Thymus (tissue), 14 donors: ENCODE measurements at places on chromosomes 3 and 15. TPM values are rescaled to one million over a fixed set of nuclear protein-coding genes. Genes with fewer than 3 reads are reported as not detected.

DNA sequence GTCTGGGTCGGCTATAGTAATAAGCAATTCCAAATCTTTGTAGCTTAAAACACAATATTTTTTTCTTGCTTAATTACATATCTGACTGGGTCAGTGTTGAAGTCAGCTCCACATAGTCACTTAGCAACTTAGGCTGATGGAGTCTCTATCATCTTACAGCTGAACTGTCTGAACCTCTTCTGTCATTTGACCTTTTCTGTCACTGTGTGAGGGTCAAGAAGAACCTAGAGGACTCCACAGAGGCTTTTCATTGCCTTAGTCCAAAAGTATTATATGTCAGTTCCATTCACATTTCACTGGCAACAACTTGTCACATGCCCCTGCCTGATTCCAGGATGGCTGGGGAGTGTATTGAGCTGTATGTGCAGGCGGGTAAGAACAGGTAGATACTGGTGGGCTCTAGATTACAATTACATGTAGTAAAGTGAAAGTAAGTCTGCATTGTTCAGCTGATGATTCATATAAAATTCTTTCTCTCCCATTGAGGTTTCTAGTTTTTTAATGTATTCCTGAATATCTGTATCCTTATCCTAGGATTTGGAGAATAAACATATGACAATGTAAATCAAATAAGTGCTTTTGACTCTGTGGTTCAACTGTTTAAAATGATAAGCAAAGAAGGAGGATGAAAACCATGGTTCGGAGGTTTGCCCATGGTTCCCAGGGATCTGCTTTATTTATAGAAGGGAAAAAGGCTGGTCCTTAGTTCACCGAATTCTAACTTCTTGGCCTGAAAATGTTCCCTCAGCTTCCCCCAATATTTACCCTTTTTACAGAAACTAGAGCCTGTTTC is 5.8 kb upstream of the ARPP21 start:
- no peak overlapping the region for H3K4me3 ChIP-seq
- no peak for DNase-seq
- H3K4me1 ChIP-seq = peaks cover 20% of the 10 kb centered on the region
- H3K27me3 ChIP-seq = no peaks in the 10 kb centered on the region
- H3K36me3 ChIP-seq = no peaks in the 10 kb centered on the region

DNA sequence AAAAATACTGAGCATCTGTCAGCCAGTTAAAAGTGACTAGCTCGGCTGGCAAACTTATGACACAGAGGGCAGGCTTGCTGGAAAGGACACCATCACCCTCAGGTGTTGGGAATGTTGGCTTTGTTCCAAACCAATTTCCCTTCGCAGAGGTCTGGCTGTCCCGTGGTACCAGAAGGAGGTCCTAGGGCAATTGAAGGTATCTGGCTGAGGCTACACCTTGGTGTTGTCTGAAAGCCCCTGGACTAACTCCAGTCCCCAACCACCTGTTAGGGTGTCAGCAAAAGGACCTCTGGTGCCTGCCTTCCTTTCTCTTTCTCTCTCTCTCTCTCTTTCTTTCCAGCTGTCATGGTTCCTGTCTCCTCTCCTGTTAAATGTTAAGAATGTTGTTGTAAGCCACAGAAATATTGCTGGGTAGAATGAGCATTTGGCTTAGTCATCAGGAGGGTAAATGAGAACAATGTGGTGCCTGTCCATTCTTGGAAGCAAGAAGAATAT is 12.5 kb downstream of the PRR20G start:
- DNase-seq = no peak
- H3K4me3 ChIP-seq = no peak overlapping the region
- H3K27ac ChIP-seq = no peak overlapping the region
- H3K36me3 ChIP-seq = no peaks in the 10 kb centered on the region
- no peaks in the 10 kb centered on the region for H3K27me3 ChIP-seq

GRCh38 chr3:194307849-194308248 is 43.3 kb downstream of the CPN2 start:
- H3K27ac ChIP-seq = no peak overlapping the region
- peaks cover 27% of the 10 kb centered on the region for H3K4me1 ChIP-seq
- DNase-seq = no peak
- H3K36me3 ChIP-seq = no peaks in the 10 kb centered on the region
- no peak overlapping the region for H3K4me3 ChIP-seq

GRCh38 chr3:180808823-180809575 is 103.5 kb upstream of the FXR1 start:
- H3K4me1 ChIP-seq = no peaks in the 10 kb centered on the region
- H3K36me3 ChIP-seq = no peaks in the 10 kb centered on the region

DNA sequence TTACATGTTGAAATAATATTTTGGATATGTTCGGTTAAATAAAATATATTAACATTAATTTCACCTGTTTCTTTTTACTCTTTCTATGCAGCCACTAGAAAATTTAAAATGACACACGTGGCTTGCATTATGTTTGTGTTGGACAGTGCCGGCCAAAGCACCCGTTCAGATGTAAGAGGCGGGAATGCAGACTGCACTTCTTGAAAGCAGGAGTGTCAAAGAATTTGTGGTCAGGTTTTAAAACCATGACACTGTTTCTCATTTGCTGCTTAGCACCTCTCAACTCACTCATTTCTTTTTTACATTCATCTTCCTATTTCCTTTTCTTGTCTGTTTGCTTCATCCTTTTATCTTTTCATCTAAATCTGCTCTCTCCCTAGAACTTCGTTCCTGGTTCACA is 35.3 kb upstream of the MINAR1 start:
- H3K27me3 ChIP-seq = no peaks in the 10 kb centered on the region
- DNase-seq = no peak

DNA sequence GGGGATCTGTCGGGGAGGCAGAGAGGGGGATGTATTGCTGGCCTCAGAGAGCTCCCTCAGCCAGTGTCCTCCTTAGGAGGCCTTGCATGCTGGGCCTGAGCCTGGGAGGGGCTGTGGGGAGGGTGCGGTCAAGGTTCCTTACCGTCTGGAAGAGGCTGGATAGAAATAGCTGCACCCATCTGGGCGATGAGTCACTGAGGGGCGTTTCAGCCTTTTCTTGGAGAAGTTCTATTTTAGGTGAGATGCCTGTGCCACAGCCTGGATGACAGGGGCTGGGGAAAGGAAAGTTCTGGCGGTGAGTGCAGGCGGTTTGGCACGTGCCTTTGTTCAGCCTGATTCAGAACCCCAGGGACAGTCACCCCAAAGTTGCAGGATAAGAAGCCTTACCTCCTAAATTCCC is 35.7 kb upstream of the APEH start:
- no peaks in the 10 kb centered on the region for H3K4me1 ChIP-seq
- H3K4me3 ChIP-seq = no peak overlapping the region
- no peak for DNase-seq
- no peaks in the 10 kb centered on the region for H3K27me3 ChIP-seq

GRCh38 chr3:2714834-2715233 is 395.3 kb downstream of the IL5RA start:
- no peaks in the 10 kb centered on the region for H3K27me3 ChIP-seq
- no peak for DNase-seq
- no peaks in the 10 kb centered on the region for H3K36me3 ChIP-seq
- no peaks in the 10 kb centered on the region for H3K4me1 ChIP-seq

DNA sequence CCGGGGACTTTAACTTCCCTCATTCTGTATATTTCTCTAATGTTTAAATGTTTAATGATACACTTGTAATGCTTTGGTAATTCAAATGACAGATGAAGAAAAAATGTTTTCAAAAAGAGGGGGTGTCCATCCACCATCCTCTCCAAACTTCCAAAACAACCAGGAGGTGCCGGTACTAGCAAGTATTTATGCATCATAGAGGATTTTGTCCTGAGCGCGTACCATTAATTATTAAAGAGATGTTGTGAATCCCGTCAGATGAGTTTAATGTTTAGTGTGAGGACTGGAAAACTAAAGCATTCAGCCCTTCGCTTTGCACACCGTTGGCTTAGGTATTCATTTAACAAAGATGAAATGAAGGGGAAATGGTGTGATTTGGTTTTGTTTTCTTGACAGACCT is 1.3 kb downstream of the SLC28A1 start:
- H3K4me3 ChIP-seq = no peak overlapping the region
- H3K27me3 ChIP-seq = no peaks in the 10 kb centered on the region
- H3K27ac ChIP-seq = no peak overlapping the region
- H3K4me1 ChIP-seq = no peaks in the 10 kb centered on the region
- DNase-seq = no peak

DNA sequence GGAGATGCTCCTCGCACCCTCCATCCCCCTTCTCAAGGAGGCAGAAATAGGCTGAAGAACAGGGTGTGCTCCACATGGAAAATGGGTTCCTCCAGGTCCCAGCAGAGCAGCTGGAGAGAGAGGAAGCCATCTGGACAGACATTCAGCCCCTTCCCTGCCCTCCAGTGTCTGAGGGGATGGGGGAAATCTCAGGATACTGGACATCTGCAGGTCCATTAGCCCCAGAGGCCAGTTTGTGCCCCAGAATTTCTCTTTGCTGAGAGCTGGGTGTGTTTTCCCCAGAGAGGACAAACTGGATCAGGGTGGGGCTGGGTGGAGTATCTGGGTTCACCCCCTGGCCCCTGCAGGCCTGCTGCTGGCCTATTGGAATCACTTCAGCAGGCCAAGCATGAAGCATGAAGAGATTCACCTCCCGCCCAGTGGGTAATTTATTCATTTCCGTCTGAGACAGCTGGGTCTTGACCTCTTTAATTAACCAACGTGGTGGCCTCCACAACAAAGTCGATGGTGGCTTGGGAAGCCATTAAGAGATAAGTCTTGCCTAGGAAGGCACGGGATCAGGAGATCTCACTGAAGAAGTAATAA is 4.6 kb downstream of the FAM3D start:
- H3K4me1 ChIP-seq = no peaks in the 10 kb centered on the region
- no peak overlapping the region for H3K4me3 ChIP-seq
- DNase-seq = no peak
- H3K27me3 ChIP-seq = no peaks in the 10 kb centered on the region
- no peaks in the 10 kb centered on the region for H3K36me3 ChIP-seq

- no peaks in the 10 kb centered on the region for H3K4me1 ChIP-seq
- peaks cover 3% of the 10 kb centered on the region for H3K36me3 ChIP-seq
- DNase-seq = no peak
These were observed 37.5 kb downstream of the CMC1 start for GRCh38 chr3:28278918-28279317.

- no peaks in the 10 kb centered on the region for H3K36me3 ChIP-seq
- H3K4me3 ChIP-seq = no peak overlapping the region
- DNase-seq = no peak
- H3K4me1 ChIP-seq = peaks cover 87% of the 10 kb centered on the region
These were observed 32.4 kb downstream of the CMTM7 start for GRCh38 chr3:32423956-32424557.

GRCh38 chr3:119084371-119085069 is 49.9 kb upstream of the IGSF11 start:
- DNase-seq = no peak
- H3K27me3 ChIP-seq = no peaks in the 10 kb centered on the region
- H3K36me3 ChIP-seq = no peaks in the 10 kb centered on the region

DNA sequence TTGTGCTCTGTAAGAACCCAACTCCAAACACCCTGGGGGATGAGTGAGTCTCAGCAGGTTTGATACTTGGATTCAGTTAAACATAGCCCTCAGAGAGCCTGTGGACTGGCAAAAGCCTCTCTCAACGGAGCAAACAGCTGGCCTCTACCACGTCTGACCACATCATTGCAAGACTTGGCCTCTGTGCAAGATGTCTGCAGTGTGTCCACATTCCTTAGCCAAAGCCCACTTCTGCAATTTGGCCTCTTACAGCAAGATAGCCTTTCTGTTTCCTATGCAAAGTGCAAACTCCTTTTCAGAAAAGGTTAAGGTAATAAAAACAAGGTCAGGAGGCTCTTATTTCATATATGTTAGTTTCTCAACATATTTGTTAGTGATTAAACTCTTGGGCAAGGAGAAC is 27.9 kb downstream of the FBN1 start:
- H3K4me3 ChIP-seq = no peak overlapping the region
- H3K27me3 ChIP-seq = no peaks in the 10 kb centered on the region
- no peaks in the 10 kb centered on the region for H3K4me1 ChIP-seq
- no peak overlapping the region for H3K27ac ChIP-seq
- no peaks in the 10 kb centered on the region for H3K36me3 ChIP-seq
- no peak for DNase-seq

DNA sequence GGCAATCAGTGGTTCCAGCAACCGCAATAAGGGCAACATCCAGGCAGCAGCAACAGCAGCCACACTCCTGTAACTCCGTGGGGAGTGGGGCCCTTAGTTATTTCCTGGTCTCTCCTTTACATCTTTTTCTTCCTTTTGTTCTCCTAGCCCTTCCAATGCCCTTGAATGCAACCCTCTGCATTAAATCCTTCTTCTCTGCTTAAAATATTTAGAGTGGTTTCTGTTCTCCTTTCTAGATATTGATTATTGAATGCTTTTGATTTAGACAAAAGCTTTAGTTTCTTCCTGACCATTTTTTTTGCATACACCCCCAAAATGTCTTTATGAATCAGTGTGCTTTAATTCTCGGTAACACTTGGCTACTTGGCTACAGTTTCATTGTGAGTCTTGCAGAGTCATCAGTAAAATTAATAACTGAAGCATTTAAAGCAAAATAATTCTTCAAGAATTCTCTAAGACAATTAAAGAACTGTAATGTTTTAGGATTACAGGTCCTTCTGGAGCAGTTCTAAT is 586.1 kb downstream of the MECOM start:
- H3K4me1 ChIP-seq = no peaks in the 10 kb centered on the region
- no peak overlapping the region for H3K27ac ChIP-seq
- H3K4me3 ChIP-seq = no peak overlapping the region
- no peaks in the 10 kb centered on the region for H3K36me3 ChIP-seq
- no peaks in the 10 kb centered on the region for H3K27me3 ChIP-seq

DNA sequence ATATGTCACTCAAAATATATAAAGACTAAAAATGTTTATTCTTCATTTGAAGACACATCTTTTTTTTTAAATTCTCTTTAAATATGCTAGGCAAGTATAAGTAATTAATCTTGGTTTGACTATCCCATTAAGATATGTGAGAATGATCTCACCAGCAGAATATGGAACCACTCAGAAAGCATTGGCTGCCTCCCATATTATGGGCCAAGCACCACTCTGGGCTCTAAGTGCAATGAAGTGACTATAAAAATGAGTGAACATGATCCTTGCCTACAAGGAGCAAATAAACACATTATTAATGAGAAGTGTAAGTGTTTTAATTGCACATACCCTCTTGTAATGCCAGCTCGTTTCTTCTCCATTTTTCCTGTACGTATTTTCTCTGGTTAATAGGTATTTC is 328.5 kb downstream of the NAALADL2 start:
- H3K27ac ChIP-seq = no peak overlapping the region
- no peaks in the 10 kb centered on the region for H3K27me3 ChIP-seq
- no peak for DNase-seq
- H3K4me3 ChIP-seq = no peak overlapping the region
- H3K36me3 ChIP-seq = no peaks in the 10 kb centered on the region

- peaks cover 4% of the 10 kb centered on the region for H3K36me3 ChIP-seq
- H3K4me3 ChIP-seq = no peak overlapping the region
- H3K27ac ChIP-seq = no peak overlapping the region
- peaks cover 3% of the 10 kb centered on the region for H3K4me1 ChIP-seq
- no peaks in the 10 kb centered on the region for H3K27me3 ChIP-seq
These were observed 113.1 kb downstream of the ATG7 start for GRCh38 chr3:11385326-11385725.

- H3K4me1 ChIP-seq = peaks cover 83% of the 10 kb centered on the region
- peak overlapping the region; percentile 31 for H3K4me3 ChIP-seq
- H3K27me3 ChIP-seq = no peaks in the 10 kb centered on the region
- H3K36me3 ChIP-seq = peaks cover 5% of the 10 kb centered on the region
These were observed 20.8 kb upstream of the CCR9 start for GRCh38 chr3:45865563-45865962.

The MUSTN1 gene
- total RNA-seq = 0.85 TPM

The MYO5C gene
- 3.2 TPM for total RNA-seq

The PIF1 gene
- 8.0 TPM for total RNA-seq
